ENCODE measurements at places on chromosomes 16 and 17.

GRCh38 chr16:89618109-89618998 lies 4.9 kb downstream of the DPEP1 start:
- DNase-seq = no peak

- DNase-seq = no peak
Observed at GRCh38 chr17:39175695-39176093, 9.7 kb upstream of the ARL5C start.

DNA sequence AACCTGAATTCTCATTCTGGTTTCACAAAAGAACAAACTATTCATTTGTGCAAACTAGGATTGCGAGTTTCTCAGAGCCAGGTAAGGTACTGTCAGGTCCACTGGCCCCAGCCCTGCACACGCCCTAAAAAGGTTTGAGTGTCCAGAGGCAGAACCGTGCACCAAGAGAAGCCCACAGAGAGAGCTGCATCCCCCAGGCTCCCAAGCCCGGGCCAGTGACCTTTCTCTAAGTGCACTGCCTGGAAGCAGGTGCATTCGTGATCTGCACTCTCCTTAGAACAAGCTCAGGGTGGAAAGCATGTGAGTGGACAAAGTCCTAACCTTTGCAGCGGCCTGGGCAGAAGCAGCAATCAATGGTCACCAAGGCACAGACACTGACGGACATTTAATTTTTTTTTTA lies 26.8 kb downstream of the MEAK7 start:
- DNase-seq = no peak

GRCh38 chr17:43556292-43556691 lies 10.2 kb upstream of the ETV4 start:
- no peak for DNase-seq

DNA sequence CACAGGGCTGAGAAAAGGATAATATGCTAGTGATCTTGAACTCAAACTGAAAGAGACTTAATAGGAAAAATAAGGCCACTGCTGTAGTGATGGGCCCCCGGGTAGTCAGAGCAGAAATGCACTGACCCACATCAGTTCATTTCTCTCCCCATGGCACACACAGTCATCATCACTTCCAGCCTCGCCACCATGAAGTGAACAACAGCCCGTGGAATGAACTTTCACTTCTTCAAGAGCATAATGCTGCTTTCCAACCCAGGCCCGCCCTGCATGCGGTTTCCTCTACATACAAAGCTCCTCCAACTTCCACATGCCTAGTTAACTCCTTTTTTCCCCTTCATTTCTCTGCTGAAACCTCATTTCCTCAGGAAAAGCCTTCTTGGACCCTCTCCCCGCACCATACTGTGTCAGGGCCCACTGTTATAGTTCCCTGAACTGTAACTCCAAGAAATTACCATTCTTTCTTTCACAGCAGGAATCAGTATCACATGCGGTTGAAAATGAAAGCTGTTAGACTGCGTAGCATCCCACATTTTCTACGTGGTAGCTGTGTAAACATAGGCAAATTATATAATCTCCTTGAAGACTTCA lies 65.8 kb upstream of the SMIM36 start:
- no peak for DNase-seq

- no peak for DNase-seq
Observed at GRCh38 chr16:56048425-56049105, 142.7 kb upstream of the GNAO1 start.

GRCh38 chr17:35676441-35676840 lies 55.0 kb upstream of the RASL10B start:
- no peak for DNase-seq

DNA sequence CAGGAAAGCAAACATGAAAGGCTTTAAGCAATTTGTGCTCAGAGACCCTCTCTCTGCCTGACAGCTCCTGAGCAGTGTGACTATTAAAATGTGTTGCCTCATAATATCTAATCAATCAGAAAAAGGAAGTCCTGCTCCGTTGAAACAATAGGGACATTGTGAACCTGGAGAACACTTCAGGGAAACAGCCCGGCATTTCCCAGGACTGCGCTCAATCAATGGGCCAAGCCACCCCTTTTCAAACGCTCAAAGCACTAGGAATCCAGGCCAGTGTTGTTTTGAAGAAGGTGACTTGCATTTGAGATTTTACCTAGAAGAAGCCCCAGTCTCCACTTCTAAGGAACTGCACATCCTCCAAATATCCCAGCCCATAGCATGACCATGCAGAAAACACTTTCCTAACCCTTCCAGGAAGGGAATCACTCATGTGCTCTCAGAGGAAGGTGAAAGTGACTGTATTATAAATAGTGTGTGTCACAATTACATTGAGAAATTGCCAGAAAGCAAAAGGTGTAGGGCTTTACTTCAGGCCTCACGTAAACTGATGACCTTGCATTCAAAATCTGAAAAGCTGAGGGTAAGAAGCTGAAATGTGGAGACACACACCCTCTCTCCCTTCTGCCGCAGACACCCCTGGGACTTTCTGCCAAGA lies 19.4 kb downstream of the CDRT4 start:
- no peak for DNase-seq

DNA sequence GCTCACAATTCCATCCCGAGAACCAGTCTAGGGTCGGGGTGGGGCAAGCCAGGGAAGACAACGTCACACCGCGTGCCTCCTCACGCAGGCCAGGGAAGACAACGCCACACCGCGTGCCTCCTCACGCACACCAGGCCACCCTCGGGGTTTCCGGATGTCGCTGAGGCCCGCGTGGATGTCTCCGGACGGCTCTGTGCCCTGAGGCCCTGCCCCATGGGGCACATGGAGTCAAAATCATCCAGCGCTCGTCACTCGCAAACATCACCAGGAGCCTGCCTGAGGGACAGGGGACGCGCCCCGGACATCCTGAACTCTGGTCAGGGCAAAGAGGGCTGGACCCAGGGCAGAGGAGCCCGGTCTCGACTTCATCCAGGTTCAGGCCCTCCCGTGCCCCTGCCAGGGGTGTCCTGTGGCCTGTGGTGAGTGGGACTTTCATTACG lies 3.7 kb downstream of the TMEM204 start:
- no peak for DNase-seq

DNA sequence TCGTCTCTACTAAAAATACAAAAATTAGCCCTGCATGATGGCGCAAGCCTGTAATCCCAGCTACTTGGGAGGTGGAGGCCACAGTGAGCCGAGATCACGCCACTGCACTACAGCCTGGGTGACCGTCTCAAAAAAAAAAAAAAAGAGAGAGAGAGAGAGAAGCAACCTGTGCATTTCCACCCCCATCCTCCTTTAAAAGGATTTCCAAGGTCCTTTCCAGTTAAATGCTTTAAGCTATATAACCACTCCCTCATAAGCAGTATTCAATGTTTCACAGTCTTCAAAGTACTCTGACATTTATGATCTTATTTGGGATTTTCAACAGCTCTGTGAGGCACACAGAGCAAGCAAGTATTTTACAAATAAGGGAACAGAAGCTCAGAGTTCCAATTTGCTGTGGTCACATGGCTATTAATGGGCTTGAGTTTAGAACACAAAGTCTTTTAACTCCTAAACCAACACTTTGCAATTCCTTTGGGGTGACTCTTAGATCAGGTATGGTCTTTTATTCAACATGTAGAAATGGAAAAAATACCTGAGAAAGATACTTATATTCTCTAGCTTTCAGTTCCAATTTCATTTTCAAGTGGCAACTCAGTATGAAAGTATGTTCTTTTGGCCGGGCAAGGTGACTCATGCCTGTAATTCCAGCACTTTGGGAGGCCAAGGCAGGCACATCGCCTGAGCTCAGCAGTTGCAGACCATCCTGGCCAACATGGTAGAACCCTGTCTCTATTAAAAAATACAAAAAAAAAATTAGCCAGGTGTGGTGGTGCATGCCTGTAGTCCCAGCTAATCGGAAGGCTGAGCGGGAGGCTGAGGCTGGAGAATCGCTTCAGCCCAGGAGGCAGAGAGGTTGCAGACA lies 31.3 kb downstream of the SPOP start:
- peak; percentile 74 for DNase-seq

GRCh38 chr16:4371357-4372000 lies at the start of gene VASN:
Gene VASN, plus strand, starts transcription at chr16:4371848. Its CDS starts 9,030 bp downstream, at chr16:4380878.
- DNase-seq = no peak

DNA sequence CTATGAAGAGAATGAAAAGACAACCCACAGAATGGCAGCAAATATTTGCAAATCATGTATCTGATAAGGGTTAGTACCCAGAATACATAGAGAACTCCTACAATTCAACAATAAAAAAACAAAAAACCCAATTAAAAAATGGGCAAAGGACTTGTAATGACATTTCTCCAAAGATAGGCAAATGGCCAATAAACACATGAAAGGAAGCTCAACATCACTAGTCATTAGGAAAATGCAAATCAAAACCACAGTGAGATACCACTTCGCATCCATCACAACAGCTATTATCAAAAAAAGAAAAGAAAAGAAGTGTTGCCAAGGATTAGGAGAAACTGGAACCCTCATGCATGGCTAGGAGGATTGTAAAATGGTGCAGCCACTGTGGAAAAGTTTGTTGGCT lies 45.1 kb upstream of the ARL6IP1 start:
- no peak for DNase-seq

- DNase-seq = no peak
Observed at GRCh38 chr17:42017866-42018200, 594 bp upstream of the DNAJC7 start.

DNA sequence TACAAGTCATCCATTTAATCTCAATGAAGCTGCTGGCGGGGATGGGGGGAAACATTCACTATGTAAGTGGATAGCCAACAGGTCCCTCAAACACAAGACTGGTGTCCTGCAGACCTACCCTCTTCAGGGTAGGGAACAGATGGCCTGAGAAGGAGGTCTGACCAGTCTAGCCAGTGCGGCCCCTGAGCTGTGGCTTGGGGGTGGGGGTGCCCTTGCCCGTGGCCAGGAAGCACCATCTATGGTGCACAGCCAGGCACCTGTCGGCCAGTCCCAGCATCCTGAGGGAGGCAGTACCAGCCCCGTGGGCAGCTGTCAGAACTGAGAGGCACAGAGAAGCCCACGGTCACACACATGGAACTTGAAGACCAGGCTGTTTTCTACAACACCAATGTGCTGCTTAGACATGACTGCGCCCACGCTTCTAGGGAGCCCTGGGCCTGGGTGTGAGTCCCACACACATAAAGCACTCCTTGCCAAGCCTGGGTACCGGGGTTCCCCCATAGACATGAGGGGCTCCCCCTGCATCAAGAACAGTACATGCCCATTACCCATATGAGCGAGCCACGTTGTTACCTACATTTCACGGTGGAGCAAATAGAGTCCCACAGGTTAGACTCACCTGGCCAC lies 40.9 kb downstream of the RMI2 start:
- DNase-seq = no peak

DNA sequence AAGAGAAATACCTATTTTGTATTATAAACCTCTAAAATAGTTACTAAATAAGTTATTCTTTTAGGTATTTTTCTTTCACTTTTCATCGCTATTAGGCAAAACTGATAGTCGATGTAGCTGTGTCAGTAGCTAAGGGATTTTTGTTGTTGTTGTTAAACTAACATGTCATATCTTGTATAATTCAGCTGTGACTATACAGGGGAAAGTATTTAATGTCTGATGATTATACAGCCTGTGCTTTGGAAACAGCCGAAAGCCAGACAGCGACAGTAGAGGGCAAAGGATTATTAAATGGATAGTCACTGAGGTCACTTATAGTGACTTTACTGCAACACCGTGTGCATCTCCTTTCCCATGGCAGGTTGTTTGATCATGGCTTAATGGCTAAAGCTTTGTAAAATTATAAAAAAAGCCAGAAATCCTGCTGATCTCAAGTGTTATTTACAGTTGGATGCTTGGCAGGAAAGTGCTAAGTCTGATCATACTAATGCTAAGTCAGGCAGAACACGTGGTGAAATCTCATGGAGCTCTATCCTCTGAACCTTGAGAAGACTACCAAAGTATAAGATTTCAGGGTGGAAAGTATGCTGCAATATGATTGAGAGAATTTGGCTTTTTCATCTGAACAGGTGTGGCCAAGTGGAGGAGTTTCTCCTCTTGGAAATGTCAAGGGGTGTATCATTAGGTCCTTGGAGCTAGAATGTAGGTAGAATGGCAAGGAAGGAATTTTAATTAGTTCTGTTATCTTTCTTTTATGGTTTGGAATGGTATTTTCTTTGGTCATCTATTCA lies 88.4 kb downstream of the FTO start:
- DNase-seq = no peak

DNA sequence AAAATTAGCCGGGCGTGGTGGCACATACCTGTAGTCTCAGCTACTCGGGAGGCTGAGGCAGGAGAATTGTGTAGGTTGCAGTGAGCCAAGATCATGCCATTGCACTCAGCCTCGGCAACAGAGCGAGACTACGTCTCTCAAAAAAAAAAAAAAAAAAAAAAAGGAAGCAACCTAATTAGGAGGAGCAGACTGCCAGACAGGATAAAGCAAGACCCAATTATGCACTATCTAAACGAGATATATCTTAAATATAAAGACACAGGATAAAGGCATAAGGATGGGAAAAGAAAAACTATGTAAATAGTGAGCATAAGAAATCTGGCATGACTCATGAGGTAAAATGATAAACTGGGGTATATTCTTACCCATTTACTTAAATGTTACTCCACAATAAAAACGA lies 4.9 kb downstream of the TXNDC11 start:
- DNase-seq = no peak

GRCh38 chr17:73359987-73360410 lies 48.2 kb upstream of the CDC42EP4 start:
- no peak for DNase-seq

DNA sequence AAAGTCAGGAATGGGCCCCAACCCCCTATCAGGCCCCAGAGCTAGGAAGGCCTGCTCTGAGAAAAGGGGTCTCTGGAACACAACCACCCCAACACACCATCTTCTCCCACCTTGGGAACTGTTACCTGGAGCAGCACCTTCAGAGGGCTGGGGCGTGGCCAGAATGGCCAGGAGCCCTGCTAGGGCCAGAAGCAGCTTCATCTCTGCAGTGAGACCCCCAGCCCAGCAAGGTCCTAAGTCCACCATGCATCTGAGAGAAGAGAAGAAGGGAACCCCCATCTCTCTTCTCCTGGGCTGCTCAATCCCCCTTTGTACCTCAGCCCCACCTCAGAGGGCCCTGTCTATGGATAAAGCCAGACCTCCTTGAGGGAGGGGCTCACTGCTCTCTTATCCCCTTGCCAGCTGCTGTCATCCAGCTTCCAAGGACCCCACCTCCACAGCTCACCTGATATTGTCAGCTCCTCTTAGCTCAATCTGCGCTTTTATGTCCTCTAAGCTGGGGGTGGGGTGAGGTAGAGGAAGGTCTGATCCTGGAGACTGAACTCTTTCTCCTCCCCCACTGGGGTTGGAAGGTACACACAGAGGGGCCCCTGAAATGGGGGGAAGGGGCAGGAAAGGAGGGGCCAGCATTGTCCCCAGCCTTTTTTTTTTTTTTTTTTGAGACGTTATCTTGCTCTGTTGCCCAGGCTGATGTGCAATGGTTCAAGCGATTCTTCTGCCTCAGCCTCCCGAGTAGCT lies at the start of gene MPO:
TSS of gene MPO (minus strand) at position 456 of the 738 bp plus-strand sequence. CDS start at position 279, 177 bp downstream.
- DNase-seq = no peak

Data from HS-5 (cell line).